Left ventricle myocardium superior (tissue), 1 donor: ENCODE measurements at places on chromosomes 16 and 17. TPM values are rescaled to one million over a fixed set of nuclear protein-coding genes. Genes with fewer than 3 reads are reported as not detected.

TBC1D3H gene
- not detected for total RNA-seq

CES1 gene
- 30.3 TPM for total RNA-seq

LITAFD gene
- total RNA-seq = not detected

SMIM36 gene
- not detected for total RNA-seq

PITPNC1 gene
- 11.0 TPM for total RNA-seq

TNFRSF13B gene
- total RNA-seq = not detected

CCDC102A gene
- 13.2 TPM for total RNA-seq

CMTM1 gene
- total RNA-seq = 2.1 TPM

SDK2 gene
- 1.5 TPM for total RNA-seq

TP53TG3D gene
- 0.40 TPM for total RNA-seq

CNOT1 gene
- total RNA-seq = 88.9 TPM

UQCRC2 gene
- 1,065 TPM for total RNA-seq

DERL2 gene
- 27.0 TPM for total RNA-seq

DOC2A gene
- total RNA-seq = 0.82 TPM

ACSM3 gene
- 9.2 TPM for total RNA-seq

KRT32 gene
- total RNA-seq = not detected

GJC1 gene
- 18.6 TPM for total RNA-seq
